ENCODE measurements at places on chromosomes 1 and 21. TPM values are rescaled to one million over a fixed set of nuclear protein-coding genes. Genes with fewer than 3 reads are reported as not detected.

RUNX1 gene
- total RNA-seq, result 5.7 TPM

NR0B2 gene
- not detected for total RNA-seq

ZNHIT6 gene
- total RNA-seq, result 21.3 TPM

GUCA2A gene
- total RNA-seq, result not detected

PROK1 gene
- total RNA-seq, result not detected

G0S2 gene
- total RNA-seq, result 3.6 TPM

FOXO6 gene
- total RNA-seq, result 0.80 TPM

Measured in A549 treated with Mapracorat at 1 μM for 4 hours (cell line).